ENCODE measurements at places on chromosomes 16 and 17.

DNA sequence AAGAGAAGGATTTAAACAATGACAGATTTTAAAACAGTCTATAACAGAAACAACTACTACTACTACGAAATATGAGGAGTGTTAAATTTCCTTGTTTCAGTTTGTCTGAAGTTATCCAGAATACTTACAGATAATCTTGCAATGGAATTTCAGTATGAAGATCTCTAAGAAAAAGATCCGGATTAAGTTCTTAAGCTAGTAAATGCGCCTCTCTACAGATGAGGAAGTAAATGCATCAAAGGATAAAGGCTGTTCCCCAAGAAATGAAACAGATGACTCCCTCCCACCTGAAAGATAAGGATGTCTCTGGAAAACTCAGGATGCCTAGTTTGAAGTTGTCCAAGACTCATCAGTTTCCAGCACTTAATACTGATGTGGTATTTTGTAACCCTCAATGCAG is 105.1 kb downstream of the PARN start:
- no peak for DNase-seq

- no peak for DNase-seq
These were observed 141.2 kb upstream of the ZFHX3 start for GRCh38 chr16:73189136-73189535.

GRCh38 chr17:6011206-6011605 is 59.0 kb upstream of the WSCD1 start:
- DNase-seq = no peak

DNA sequence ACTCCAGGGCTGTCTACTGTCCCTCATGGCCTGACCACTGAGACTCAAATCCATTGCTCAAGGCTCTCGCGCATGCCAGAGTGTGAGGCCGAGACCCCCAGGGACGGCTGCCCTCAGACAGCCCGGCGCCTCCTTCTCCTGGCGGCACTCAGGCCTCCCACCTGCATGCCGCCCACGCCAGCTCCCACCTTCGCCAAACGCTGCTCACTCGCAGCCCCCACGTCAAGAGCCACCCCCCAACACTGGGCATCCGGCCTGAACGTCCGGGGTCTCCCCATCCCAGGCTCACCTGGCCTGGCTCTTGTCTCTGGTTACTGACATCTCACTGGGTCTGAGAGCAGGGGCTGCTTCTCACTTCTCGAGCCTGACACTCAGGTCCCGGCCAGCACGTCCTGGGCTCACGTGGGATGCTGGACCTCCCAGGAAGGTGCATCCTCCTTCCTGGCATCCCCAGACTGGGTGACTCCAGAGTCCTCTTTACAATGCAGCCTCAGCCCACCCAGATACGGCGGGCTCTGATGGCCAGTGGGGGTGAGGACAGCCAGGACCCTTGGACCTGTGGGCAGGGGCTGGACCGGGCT is 12.2 kb upstream of the CACNA1H start:
- no peak for DNase-seq

DNA sequence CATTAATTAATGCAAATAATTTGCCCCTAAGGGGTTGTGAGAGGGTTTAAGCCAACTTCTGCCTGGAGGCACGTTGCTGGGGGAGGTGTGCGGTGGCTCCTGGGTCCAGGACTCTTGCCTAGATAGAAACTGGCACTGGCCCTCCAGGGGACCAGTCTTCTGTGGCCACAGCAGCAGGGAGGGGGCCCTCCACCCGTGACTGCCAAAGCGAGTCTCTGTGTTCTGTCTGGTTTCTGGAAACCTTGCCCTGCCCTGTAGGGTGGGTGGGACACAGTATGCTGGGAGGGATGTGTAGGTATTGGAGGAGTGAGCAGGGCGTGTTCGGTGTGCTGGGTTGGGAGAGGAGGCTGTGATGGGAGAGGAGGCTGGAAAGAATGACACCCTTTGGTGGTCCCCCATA is 78.8 kb downstream of the TBC1D16 start:
- DNase-seq = no peak

DNA sequence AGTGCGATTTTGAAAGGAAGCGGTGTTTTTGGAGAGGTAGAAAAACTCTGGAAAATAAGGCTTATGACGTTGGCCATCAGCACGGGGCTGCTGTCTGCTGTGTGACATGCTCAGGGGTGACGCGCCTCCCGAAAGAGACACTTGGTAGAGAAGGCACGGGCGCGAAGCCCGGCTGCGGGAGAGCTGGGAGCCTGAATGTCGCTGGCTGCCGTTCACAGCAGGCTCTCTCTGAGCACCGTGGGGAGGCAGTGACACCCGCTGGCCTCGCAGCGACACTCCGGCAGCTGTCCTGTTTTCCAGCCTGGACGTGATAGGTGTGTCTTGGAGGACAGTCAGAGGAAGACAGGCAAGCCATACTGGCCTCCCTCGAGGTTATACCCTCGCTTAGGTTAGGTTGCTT is 759.1 kb upstream of the RBFOX1 start:
- no peak for DNase-seq

DNA sequence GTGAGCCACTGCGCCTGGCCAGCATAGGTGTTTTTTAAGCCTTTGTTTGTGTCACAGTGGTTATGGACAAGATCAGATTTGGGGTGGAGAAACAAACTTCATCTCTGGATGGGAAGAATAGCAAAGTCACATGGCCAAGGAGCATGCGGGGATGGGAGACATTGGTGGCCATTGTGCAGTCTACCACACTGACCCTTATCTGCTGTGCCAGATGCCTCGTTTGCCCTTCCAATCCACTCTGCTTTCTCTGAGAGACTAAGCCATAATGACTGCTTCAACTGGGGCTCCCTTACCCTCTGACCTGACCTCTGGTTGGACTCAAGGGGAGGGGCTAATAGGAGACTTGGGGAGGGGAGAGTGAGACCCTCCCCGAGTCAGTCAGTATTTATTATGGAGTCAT is 166.8 kb downstream of the PRKCB start:
- no peak for DNase-seq

- no peak for DNase-seq
These were observed 13.6 kb upstream of the CBFB start for GRCh38 chr16:67015313-67015731.

DNA sequence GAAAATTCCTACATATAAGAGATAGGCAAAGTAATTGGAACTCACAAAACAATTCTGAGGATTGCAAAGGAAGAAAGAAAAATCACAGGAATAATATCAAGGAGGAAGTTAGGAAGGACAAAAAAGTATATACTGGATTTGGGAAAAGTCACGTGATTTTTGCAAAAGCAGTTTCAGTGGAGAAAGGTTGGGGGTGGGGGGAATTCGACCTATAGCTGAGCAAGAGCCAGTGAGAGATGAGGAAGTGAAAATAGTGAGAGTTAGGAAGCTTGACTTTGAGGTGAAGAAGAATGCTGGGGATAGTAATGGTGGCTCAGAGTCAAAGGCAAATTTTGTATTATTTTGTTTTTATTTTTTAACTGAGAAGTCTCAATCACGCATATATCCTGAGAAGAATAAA is 438.0 kb upstream of the PMFBP1 start:
- DNase-seq = no peak

All from omental fat pad (tissue), 4 donors.